Tongue (tissue), 3 donors: ENCODE measurements at places on chromosomes 2 and 18.

DNA sequence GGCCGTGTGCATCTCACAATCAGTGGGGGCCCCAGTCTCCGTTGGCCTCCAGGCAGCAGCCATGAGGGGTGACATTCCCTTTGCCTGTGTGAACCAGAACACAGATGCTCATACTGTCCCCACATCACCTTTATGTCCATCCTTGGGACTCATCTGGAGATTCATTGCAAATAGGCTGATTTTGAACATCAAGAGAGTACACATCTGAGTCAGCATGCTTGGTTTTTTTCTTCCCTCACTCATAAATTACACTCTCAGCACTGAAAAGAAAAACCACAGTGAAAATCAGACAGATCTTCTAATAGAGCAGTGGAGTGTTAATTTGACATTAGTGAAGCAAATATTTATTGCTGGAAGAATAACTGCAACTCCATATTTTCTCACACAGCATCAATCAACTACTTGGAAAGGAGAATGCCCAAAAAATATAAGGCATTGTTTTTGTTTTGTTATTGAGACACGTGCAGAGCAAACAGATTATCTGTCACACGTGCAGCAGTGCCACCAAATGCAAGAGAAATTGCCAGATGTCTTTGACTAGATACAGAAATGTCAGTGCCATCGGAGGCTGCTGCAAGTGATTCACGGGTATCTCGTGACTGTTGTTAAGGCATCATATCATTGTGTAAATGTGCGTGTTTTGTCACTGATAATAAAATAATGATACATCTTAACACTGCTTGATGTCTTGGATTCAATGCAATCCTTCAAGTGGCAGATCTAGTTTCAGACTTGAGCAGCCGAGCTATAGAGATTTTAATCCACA lies 10.9 kb downstream of the APCDD1 start:
- no peak for DNase-seq

- no peak for DNase-seq
Measured at GRCh38 chr2:134021830-134022524, 231.9 kb upstream of the MGAT5 start.

DNA sequence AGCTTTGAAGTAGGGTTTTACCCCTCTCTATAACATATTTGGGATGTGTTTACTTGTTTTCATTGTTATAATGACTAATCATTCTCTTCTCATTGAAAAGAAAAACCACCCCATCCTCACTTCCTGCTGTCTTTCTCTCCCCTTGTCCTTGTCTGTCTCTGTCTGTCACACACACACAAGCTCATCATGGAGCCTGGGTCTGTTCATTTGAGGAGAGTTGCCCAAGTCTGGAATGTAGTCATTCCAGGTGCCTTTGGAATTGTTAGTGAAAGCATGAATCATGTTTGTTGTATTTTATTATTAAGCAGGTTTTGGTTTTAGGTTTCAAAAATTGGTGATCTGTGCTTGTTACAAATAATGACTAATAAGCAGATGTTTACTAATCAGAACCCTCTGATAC lies 133.5 kb upstream of the IL1R2 start:
- no peak for DNase-seq

DNA sequence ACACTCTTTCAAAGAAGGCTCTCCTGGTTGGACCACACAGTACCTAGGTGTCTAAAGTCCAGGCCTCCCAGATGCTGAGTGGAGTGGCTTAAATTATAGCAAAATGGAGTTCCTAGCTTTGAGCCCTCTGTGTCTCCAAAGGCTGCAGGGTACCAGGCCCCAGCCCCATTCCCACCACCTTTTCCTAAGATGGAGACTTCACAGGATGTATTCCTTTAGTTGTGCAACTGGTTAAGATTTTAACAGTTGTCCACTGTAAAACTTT lies 4.9 kb downstream of the SMAD7 start:
- no peak for DNase-seq

- DNase-seq = no peak
Measured at GRCh38 chr18:35618696-35619095, 37.2 kb downstream of the GALNT1 start.

- DNase-seq = no peak
Measured at GRCh38 chr18:50456285-50456684, 81.4 kb downstream of the SKA1 start.

DNA sequence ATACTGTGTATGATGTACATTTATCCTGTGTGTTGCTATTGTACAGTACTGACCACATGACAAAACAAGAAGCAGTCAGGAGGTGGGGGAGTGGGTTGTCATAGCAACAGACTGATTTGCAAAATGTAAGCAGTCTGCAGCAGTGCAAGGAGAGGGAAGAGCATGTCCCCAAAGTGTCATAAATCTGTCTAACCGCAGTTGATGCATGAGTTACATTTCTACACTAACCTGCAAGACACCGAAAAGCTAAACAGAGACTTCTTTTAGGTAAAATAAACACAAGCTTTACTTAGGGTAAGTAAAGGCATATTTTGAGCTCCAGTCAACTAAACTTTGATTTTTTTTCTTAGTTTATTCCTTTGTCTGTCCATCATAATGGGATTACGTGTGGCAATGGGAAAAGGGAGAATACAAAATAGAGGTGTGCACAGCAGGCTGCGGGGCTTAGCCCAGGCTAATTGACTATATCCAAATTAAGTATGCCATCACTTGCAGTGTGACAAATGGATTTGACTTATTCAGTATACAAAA lies 134.5 kb downstream of the MEIS1 start:
- DNase-seq = peak; percentile 71

GRCh38 chr2:47266939-47267710 lies 112.0 kb upstream of the STPG4 start:
- DNase-seq = no peak
